Stimulated activated CD4-positive, alpha-beta T cell treated with anti-CD3 and anti-CD28 coated beads, Interleukin-12 subunit alpha, Interleukin-12 subunit beta, amount 100 ng/mL, for 24 hours (primary cell): ENCODE measurements at places on chromosomes 3 and 15.

DNA sequence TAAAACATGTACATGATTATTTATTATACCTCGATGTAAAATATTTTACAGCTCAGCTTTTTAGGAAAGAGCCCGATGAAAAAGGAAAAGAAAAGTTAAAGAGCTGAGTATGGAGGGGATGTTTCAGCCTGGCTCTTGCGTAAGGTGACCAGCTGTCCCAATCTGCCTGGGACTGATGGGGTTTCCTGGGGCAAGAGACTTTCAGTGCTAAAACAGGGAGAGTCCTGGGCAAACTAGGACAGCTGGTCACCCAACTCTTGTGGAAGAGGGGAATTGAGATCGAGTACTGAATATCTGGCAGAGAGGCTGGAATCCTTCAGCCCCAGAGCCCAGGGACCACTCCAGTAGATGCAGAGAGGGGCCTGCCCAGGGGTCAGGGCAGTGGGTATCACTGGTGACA, 21.0 kb downstream of the DUOX2 start:
- no peak for DNase-seq

DNA sequence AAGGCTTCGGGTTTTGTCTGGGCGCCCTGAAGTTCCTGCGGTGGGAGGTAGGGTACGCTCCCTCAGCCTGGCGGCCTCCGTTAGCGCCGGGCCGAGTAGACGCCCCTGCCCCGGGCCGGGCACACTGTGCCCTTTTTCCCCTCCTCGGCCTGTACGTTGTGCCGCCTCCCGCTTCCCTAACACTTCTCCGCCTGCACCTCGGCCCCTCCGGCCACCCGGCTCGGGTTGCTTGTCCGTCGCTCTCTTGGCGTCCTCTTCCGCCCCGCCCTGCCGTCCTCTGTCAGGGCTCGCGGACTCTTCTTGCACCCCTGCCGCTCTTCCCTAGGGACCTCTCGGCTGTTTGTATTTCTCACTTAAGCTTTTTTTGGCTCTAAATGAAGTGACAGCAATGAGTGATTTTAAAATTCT, 384 bp downstream of the KNL1 start:
- no peak for DNase-seq

DNA sequence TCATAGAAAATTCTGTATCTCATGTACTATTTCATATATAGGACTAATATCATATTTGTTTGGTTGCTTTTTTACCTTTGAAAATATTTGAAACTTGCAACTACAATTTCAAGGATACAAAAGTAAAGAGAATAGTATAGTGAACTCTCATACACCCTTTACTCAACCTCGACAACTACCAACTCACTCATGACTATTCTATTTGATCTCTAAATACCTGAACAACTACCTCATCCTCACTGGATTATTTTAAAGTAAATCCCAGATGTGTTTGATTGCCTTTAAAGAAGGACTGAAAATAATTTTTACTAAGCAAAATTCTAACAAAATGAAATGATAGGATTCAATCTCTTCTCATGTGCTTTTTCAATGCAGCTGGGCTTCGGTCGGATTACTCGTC, 12.1 kb downstream of the TMPRSS7 start:
- no peak for DNase-seq

DNA sequence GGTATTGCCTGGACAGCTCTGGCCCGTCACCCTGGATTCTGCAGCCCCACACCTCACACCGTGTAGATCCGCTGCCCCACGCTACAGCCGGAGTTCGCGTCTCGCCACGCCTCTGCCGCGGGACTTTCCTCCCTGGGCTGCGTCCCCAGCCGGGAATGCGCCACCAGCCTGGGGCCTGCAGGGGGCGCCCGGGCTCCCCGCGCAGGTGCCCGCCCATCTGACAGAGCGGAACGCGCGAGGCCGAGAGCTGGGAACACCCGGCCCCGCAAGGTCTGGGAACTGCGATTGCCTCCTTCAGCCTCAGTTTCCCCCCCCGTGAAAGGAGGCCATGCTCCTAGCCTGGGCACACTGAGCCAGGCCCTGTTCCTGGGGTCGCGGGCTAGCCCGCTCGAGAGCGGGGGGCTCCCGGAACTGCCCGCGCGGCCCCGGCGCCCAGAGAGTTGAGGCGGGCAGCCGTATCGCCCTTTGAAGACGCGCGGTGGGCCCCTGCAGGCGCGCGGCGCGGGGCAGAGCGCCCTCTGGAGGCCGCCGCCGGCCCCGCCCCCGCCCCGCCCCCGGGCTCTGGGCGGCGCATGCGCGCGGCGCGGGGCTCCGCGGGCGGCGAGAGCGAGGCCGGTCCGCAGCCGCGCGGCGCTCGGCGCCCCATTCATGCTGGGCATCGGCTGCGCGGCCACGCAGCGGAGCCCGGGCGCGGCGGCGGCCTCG, at the start of gene PLXNA1:
TSS of gene PLXNA1 (plus strand) at position 645 of the 705 bp plus-strand sequence. CDS start 5,479 bp downstream, outside the sequence.
- DNase-seq, result peak; percentile 75

- DNase-seq, result no peak
Measured at GRCh38 chr15:65663521-65663920, 41.8 kb downstream of the SLC24A1 start.

- no peak for DNase-seq
Measured at GRCh38 chr15:70114221-70114620, 16.5 kb upstream of the TLE3 start.

DNA sequence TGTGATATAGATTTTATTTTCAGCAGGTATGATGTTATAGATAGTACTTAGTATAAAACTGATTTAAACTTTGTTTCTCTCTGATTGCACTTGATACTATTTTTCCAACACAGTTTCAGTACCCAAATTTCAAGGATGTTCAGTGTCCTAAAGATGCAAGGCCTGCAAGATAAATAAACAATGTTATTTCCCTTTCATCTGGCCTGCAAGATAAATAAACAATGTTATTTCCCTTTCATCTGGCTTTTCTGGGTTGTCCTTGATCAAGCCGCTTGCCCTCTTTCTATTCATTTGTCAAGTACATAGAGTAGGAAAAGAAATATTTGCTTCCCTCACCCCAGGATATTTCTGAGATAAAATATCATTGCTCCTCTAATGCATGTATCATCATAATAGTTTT, 571.0 kb downstream of the FGF12 start:
- DNase-seq, result no peak
